ENCODE measurements at places on chromosomes 16 and 17.

DNA sequence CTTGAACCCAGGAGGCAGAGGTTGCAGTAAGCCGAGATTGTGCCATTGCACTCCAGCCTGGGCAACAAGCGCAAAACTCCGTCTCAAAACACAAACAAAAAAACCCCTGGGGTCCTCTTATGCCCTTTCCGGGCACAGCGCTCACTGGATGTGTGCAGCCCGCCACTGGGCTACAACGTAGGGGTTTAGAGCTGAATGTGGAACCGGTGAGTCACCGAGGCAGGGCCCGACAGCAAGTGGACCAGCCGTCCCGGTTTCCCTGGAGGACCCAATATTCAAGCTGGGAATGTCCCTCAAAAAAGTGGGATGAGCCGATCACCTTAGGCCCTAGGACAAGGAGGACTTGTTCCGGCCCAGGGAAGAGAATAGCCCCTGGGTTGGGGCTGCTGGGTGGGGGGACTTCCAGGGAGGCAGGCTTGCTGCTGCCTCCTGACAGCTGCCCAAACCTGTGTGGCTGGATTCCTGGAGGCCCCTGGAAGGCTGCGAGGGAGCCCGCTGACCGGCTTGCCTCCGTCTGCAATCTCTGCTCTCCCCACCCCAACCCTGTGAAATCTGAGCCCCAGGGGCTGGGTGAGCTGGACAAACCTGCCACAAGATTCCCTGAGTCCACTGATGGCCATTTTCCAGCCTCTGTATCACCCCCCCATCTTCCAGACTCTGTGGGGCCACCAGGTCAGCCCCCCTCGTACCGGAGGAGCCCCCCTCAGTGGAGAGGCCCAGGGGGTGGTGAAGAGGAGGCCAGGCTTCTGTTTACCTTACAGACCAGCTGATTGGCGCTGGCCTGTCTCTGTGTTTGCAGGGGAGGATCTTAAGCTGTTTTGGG lies 2.9 kb upstream of the CLDN9 start:
- DNase-seq = no peak

DNA sequence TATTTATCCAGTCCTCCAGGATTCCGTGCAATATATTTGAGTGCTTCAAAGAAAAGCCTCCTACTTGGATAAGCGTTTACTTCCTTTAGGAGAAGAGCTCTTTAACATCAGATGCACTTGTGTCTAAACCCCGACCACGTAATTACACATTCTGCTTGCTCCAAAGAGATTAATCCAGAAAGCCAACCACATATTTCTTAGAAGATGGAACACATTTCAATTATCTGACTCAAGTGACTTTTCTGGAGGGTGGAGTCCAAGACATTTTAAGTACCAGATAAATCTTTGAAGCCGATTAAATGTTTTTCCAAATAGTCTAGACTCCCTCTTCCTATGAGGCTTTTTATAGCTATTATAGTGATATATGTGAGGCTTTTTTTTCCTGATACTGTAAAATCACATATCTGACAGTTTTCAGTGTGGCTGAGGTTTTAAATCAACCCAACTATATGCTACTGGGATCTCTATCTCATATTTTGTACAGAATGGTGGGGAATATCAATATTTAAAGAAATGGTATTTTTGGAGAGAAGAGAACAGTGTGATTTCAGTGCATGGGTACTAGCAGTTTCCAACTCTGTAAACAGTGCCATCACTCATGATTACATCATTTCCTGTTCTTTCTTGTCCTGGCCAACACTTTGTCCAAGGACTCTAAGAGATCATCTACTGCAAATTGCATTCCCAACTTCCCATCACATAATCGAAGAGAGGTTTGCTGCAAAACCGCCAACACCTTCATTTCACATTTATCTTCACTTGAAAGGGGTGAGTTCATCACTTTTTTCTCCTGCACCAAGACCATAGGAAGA lies 192.4 kb upstream of the HSBP1 start:
- DNase-seq = no peak

- DNase-seq = no peak
These were observed 30.6 kb downstream of the METRNL start for GRCh38 chr17:83109793-83110645.

- DNase-seq = no peak
These were observed 511.1 kb downstream of the CDH13 start for GRCh38 chr16:83137894-83138293.

- no peak for DNase-seq
These were observed 23.2 kb upstream of the GSE1 start for GRCh38 chr16:85589688-85590505.

GRCh38 chr17:8176197-8176940 lies at the start of gene TMEM107:
Gene TMEM107, minus strand, starts transcription at chr17:8176380. Its CDS starts 94 bp downstream, at chr17:8176286.
- peak; percentile 78 for DNase-seq

- DNase-seq = no peak
These were observed 10.4 kb downstream of the CANT1 start for GRCh38 chr17:78999056-78999768.

DNA sequence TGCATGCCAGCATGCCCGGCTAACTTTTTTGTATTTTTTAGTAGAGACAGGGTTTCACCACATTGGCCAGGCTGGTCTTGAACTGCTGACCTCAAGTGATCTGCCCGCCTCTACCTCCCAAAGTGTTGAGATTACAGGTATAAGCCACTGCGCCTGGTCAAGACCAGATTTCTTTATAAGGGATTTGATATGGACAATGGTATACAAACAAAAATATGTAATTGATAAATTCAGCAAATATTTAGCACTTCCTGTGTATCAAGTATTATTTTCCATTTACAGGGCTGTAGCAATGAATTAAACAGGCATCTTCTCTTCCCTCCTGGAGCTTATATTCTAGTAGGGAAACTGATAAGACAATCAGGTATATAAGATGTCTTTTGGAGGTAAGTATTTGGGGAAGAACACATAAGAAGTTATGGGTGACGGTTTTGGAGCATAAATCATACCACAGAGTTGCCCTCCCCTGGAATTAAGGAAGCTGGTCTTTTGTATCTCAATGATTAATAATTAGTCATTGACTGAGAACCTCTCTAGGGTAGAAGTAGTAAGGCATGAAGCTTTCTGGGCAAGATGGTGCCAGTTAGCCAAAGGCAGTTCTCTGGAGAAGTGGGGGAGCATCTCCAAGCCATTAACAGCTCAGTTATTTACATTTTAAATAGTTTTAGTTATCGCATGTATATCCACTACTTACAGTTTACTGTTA lies 35.8 kb downstream of the TANC2 start:
- DNase-seq = no peak

GRCh38 chr17:66372182-66372581 lies 69.8 kb downstream of the PRKCA start:
- DNase-seq = no peak

GRCh38 chr17:76191896-76192295 lies 48.4 kb downstream of the RNF157 start:
- DNase-seq = no peak

GRCh38 chr17:47897561-47897960 lies 1.5 kb downstream of the SP2 start:
- DNase-seq = no peak

DNA sequence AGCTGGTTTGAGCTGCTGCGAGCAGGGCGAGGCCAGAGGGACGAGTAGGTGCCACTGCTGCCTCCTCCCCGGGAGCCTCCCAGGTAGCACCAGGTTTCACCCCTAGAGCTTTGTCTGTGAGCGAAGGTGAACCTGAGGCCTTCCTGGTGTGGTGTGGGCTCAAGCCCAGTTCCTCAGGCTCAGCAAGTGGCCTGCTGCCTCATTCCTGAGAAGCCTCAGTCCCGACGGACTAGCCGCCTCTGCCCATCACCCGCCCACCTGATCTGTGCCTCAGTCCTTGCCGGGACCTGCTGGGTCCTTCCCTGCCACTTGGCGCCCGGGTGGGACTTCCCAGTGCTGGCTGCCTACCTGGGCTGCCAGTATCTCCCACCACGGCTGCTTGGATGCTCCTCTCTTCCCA lies 1.7 kb downstream of the NLRC3 start:
- no peak for DNase-seq

DNA sequence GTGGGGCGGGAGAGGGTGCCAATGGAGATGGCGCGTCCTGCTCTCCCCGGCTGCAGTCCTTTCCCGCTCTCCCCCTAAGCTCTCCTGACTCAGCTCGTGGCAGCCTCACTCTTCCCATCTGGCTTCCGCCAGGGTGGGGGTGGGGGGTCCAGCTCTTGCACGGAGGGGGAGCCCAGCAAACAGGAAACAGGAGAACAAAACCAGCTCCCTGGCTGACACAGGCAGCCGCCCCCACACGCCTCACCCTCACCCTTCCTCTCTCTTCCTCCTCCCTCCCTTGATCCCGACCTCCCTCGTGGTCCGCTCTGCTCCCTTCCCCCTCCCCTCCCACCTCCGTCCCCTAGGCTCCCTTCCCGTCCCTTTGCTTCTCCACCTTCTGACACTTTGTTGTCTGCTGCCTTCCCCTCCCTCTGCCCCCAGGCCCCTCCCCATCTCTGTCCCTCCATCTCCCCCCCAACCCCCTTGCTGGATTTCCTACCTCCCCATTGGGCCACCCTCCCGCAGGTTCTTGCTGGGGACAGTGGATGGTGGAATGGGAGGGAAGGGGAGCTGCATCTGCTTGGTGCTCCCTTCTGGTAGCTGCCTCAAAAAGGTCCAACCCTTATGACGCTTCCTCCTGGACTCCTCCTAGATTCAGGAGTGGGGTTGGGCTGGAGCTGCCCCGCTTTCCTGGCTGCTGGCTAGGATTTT lies 23.7 kb downstream of the ARHGAP23 start:
- no peak for DNase-seq

DNA sequence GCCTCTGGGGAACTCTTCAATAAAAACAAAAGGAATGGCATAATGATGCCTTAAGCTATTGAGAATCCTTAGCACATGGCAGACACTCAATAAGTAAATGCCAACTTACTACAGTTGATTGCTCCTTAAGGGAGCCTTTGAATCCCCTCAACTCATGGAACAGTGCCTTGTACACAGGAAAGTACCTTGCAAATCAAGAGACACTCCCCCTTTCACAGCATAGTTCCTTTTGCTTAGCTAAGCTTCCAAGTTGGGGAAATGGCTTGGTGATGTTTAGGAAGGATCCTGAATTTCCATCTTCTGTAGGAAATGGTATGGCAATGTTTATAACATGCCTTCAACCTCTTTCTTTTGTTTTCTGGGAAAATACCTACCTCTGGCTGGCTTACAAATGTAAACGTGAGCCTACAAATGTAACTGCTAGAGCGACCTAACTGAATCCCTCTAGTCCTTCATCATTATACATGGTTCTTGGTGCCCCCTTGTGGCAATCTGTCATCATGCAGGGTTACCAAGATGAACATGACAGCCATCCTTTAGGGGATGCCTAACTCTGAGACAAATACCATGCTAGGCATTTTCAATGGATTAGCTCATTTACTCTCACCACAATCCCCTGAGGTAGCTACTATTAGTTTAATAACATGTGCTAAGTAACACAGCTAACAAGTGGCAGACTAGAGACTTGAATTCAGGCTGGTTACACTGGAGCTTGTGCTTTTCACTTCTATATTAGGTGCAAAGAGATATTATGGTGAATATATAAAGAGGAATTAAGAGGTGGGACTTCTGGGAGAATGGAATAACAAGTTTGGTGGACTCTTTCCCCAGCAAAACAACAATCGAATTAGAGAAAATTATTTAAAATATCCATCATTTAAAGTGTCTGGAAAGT lies 65.0 kb downstream of the MMD start:
- peak; percentile 82 for DNase-seq

- no peak for DNase-seq
These were observed 42.1 kb upstream of the SSTR5 start for GRCh38 chr16:1030473-1030901.

- no peak for DNase-seq
These were observed 177.3 kb upstream of the RBL2 start for GRCh38 chr16:53257001-53257400.

DNA sequence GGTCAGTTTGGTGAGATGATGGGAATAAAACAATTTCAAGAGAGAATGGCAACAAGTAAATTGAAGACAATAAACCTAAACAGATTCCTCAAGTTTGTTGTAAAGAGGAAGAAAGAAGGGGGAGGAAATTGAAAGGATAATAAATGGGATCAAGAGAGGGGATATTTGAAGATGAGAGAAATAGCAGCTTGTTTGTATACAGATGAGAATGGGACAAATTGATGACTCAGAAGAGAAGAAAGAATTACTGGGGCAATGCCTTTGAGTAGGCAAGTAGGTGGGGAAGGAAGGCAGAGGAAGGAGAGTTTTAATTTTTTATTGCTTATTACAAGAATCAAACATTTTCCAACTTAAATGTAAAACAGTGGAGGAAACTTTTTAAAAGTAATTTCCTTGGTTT lies 98.3 kb downstream of the CHD9 start:
- no peak for DNase-seq

GRCh38 chr17:49635121-49635520 lies 42.8 kb downstream of the SPOP start:
- DNase-seq = no peak

GRCh38 chr16:27222249-27223225 lies 19.2 kb downstream of the KDM8 start:
- DNase-seq = no peak

DNA sequence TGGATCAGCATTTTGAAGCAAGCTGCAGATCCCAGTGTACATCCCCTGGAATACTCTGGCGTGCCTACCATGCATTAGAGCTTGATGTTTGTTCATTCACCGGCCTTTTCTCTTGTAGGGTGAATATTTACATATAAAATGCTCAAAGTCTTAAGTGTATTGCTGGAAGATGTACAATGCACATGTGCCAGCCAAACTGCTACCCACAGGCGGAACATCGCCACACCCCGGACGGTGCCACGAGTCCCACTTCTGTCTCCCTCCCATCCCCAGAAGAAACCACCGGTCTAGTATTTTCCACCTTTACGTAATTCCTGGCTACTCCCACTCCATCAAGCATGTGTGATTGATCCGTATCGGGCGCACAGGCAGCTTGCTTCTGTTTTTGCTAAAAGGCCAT lies 4.1 kb downstream of the SLC38A8 start:
- no peak for DNase-seq

DNA sequence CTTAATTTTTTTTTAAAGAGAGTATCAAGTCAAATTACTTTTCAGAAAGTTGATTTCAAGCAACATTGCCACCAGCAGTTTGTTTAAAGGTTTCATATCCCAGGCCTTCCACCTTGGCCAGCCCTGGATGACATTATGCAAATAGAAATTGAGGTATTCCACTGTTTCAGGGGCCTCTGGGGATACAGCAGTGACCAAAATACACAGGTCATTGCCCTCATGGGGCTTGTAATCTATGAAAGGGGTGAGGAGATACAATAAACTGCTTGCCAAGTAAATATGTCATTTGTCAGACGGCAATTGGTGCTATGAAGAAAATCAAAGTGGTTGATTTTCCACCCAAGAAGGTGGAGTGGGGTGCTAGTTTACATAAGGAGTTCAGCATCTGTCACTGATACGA lies 37.8 kb upstream of the TMC5 start:
- no peak for DNase-seq
